ENCODE measurements at places on chromosomes 1 and 21. TPM values are rescaled to one million over a fixed set of nuclear protein-coding genes. Genes with fewer than 3 reads are reported as not detected.

- DNase-seq, result no peak
- H3K4me3 ChIP-seq, result no peak overlapping the region
- no peaks in the 10 kb centered on the region for H3K27me3 ChIP-seq
- H3K4me1 ChIP-seq, result no peaks in the 10 kb centered on the region
Observed at GRCh38 chr1:53470155-53470554, 11.0 kb downstream of the DMRTB1 start.

GRCh38 chr1:198088360-198089071 is 68.3 kb upstream of the NEK7 start:
- H3K4me3 ChIP-seq, result no peak overlapping the region
- H3K36me3 ChIP-seq, result no peaks in the 10 kb centered on the region
- no peaks in the 10 kb centered on the region for H3K27me3 ChIP-seq
- peaks cover 7% of the 10 kb centered on the region for H3K4me1 ChIP-seq
- no peak for DNase-seq

The TLCD4 gene
- total RNA-seq, result 0.60 TPM

The LIPI gene
- total RNA-seq, result not detected

The RFX5 gene
- total RNA-seq, result 58.6 TPM

- no peak overlapping the region for H3K27ac ChIP-seq
- peaks cover 3% of the 10 kb centered on the region for H3K4me1 ChIP-seq
- no peak for DNase-seq
- no peaks in the 10 kb centered on the region for H3K36me3 ChIP-seq
Observed at GRCh38 chr1:59039551-59039950, 255.7 kb upstream of the JUN start.

The NBPF10 gene
- total RNA-seq, result 0.64 TPM

GRCh38 chr1:158836038-158836437 is 4.9 kb downstream of the MNDA start:
- no peaks in the 10 kb centered on the region for H3K4me1 ChIP-seq
- H3K27ac ChIP-seq, result no peak overlapping the region
- no peaks in the 10 kb centered on the region for H3K36me3 ChIP-seq
- no peak overlapping the region for H3K4me3 ChIP-seq
- H3K27me3 ChIP-seq, result peaks cover 37% of the 10 kb centered on the region

The MAB21L3 gene
- not detected for total RNA-seq

The PRAMEF26 gene
- total RNA-seq, result not detected

Data from activated naive CD8-positive, alpha-beta T cell treated with anti-CD3 and anti-CD28 coated beads for 36 hours (primary cell).